T-helper 2 cell (primary cell): ENCODE measurements at places on chromosomes 3 and 15.

GRCh38 chr3:189638276-189639031 lies 7.3 kb downstream of the TP63 start:
- DNase-seq: no peak

DNA sequence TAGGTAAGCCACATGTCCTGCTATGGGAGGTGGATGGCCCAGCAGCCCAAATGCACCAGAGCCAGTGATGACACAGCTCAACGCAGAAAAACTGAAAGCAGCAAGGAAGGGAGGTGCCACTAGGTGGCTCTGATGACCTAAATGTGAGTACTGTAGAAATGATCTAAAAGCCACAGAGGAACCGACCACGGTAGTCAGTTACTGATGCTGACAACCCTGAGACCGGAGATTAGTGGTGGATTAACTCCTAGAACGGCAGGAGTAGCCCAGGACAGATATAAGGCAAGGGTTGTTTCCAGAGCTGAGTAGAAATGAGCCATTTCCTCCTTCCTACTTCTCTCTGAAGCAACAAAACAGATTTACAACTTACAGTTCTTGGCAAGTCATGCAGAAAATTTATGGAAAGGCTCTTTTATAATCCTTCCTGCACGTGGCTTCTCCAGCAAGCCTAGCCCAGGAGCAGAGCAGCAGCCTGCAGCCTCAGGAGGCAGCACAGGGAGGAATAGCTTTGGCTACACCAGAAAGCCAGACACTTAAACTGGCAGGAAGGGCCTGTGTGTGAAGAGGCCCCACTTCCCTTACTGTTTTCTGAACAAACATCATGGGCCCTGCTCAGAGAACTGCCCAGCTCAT lies 13.1 kb downstream of the FBXL22 start:
- peak; percentile 53 for DNase-seq

GRCh38 chr3:189606774-189607173 lies 24.4 kb upstream of the TP63 start:
- no peak for DNase-seq

- no peak for DNase-seq
Observed at GRCh38 chr3:30189900-30190299, 416.5 kb upstream of the TGFBR2 start.

- DNase-seq: no peak
Observed at GRCh38 chr3:195246581-195246995, 24.4 kb downstream of the XXYLT1 start.

GRCh38 chr3:156181509-156181908 lies 61.1 kb downstream of the KCNAB1 start:
- DNase-seq: no peak
